Placental pericyte (primary cell): ENCODE measurements at places on chromosomes 1 and 21. TPM values are rescaled to one million over a fixed set of nuclear protein-coding genes. Genes with fewer than 3 reads are reported as not detected.

Gene NBPF11
- total RNA-seq: 3.9 and 4.4 TPM in 2 replicates

Gene FAM163A
- total RNA-seq: under 0.01 TPM in 1 of 2 replicates, not detected in the other

Gene AVPR1B
- total RNA-seq: not detected in 2 replicates

Gene HPCAL4
- not detected in 2 replicates for total RNA-seq

Gene GPR25
- total RNA-seq: not detected in 2 replicates

Gene DIRAS3
- 5.7 and 30.4 TPM in 2 replicates for total RNA-seq

Gene FNDC5
- 0.22 and 0.29 TPM in 2 replicates for total RNA-seq

Gene CYP4Z1
- not detected in 2 replicates for total RNA-seq

Gene MPZ
- total RNA-seq: 0.44 and 1.1 TPM in 2 replicates

Gene CLCNKB
- total RNA-seq: 0.22 TPM in 1 of 2 replicates, not detected in the other

Gene AMY2A
- not detected in 2 replicates for total RNA-seq

Gene YOD1
- 6.1 and 13.5 TPM in 2 replicates for total RNA-seq

Gene ARMH1
- 0.66 TPM in 1 of 2 replicates, not detected in the other for total RNA-seq

Gene ELAPOR1
- 0.22 and 0.43 TPM in 2 replicates for total RNA-seq

Gene UBE2U
- total RNA-seq: 0.29 TPM in 1 of 2 replicates, not detected in the other

Gene TMEM82
- not detected in 2 replicates for total RNA-seq

Gene RGS7
- total RNA-seq: 0.29 TPM in 1 of 2 replicates, not detected in the other

Gene BMP8B
- under 0.01 and 0.14 TPM in 2 replicates for total RNA-seq

Gene CDC20
- total RNA-seq: 3.7 and 179 TPM in 2 replicates

Gene TNFRSF8
- total RNA-seq: under 0.01 and 0.14 TPM in 2 replicates

Gene GSTM5
- total RNA-seq: 0.22 and 0.43 TPM in 2 replicates

Gene NOTCH2NLA
- total RNA-seq: 42.5 and 54.1 TPM in 2 replicates

Gene MAP1LC3C
- 0.14 and 0.22 TPM in 2 replicates for total RNA-seq

Gene GPR89A
- total RNA-seq: 40.2 and 51.6 TPM in 2 replicates

Gene TRNAU1AP
- total RNA-seq: 17.7 and 19.3 TPM in 2 replicates

Gene AMY1B
- not detected in 2 replicates for total RNA-seq
